Stimulated activated CD4-positive, alpha-beta T cell treated with anti-CD3 and anti-CD28 coated beads, Interleukin-2, amount 100 ng/mL, for 24 hours (primary cell): ENCODE measurements at places on chromosomes 13 and 19.

- DNase-seq = no peak
Measured at GRCh38 chr13:44812818-44813217, 176.5 kb downstream of the NUFIP1 start.

GRCh38 chr13:90545070-90545840 lies 802.2 kb upstream of the MIR17HG start:
- no peak for DNase-seq

- no peak for DNase-seq
Measured at GRCh38 chr13:110233181-110233950, 73.6 kb downstream of the COL4A1 start.

GRCh38 chr13:46648166-46648607 lies 95.2 kb downstream of the LRCH1 start:
- no peak for DNase-seq

DNA sequence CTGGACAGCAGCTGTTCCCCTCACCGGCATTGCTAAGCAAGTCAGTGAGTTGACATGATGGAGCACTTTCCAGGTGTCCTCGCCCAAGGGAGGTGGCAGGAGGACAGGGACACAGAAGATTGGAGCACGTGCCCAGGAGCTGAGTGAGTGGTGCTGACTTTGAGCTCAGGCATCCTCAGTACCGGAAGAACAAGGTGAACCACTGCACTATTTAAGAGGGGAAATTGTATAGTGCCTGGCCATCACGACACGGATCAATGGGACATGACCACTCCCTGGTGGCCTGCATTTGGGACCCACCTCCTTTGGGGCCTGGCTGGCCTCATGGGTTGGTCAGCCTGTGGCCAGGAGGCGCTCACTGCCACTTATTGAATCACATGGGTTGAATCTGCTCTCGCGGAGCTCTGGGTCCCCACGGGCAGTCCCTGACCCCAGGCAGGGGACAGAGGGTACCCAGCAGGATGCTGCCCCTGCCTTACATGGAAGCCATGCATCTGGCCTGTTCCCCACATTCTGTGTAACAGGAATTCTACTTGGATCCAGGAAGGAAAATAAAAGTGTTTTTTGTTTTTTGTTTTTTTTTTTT lies 206.9 kb upstream of the ZNF536 start:
- DNase-seq = no peak

DNA sequence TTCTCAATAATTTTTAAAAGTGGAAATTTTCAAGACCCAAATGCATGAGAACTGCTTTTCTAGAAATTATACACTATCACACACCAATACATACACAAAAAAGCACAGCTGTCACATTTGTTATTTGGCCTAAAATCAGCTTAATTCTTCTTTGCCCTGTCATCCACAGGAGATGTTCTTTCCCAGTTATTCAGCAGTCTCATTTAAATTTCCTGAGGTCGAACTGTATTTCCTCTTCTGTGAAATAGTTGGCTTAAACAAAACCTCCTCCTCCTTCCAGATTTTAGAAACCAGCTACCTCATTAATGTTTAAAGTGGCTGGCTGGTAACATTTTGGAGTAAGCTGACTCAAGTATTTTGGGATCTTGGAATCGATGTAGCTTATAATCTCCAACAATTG lies 39.1 kb downstream of the SMAD9 start:
- DNase-seq = no peak

GRCh38 chr13:112974671-112975070 lies 5.7 kb downstream of the MCF2L start:
- DNase-seq = no peak

- DNase-seq = no peak
Measured at GRCh38 chr13:40874138-40874779, 84.8 kb downstream of the SLC25A15 start.

DNA sequence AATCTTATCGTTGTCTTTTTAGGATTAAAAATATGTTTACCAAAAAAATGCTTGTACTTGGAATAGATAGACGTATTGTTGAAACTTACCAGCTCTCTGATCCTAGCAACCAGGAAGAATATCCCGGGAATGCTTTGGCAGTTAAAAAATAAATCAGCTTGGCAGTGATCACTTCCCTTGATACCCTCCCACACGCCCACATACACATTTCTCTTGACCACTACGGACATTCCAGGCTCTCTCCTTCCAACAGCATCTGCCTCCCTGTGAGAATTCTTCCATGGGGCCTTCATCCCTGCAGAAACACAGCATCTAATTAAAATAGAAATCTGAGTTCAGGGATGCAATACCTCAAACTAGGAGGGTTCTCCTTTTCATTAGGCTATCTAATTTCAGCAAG lies 57.9 kb downstream of the THSD1 start:
- no peak for DNase-seq

- DNase-seq = no peak
Measured at GRCh38 chr13:35219021-35219420, 257.5 kb downstream of the MAB21L1 start.

GRCh38 chr19:23772675-23773063 lies 14.0 kb upstream of the ZNF681 start:
- no peak for DNase-seq

GRCh38 chr13:113584870-113585671 lies 518 bp downstream of the TFDP1 start:
- DNase-seq = peak; percentile 23

DNA sequence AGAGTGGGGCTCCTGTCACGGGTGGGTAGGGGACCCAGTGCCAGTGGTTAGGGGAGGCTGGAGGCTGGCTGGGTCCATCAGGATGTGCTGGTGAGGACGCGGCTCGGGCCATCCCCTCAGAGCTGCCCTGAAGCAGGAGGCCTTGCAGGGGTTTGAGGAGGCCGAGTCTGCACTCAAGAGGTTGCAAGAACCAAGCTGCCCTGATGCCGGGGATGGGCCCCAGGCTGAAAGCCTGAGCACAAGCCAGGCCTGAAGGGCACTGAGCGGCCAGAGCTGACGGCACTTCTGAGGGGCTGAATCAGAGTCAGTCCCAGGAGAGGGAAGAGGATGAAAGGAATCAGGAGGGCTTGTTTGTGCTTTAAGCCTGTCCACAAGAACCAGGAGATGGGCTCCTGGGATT lies 92.9 kb downstream of the RGCC start:
- DNase-seq = no peak

- DNase-seq = peak; percentile 18
Measured at GRCh38 chr19:40530091-40530901, 46.4 kb upstream of the SHKBP1 start.

DNA sequence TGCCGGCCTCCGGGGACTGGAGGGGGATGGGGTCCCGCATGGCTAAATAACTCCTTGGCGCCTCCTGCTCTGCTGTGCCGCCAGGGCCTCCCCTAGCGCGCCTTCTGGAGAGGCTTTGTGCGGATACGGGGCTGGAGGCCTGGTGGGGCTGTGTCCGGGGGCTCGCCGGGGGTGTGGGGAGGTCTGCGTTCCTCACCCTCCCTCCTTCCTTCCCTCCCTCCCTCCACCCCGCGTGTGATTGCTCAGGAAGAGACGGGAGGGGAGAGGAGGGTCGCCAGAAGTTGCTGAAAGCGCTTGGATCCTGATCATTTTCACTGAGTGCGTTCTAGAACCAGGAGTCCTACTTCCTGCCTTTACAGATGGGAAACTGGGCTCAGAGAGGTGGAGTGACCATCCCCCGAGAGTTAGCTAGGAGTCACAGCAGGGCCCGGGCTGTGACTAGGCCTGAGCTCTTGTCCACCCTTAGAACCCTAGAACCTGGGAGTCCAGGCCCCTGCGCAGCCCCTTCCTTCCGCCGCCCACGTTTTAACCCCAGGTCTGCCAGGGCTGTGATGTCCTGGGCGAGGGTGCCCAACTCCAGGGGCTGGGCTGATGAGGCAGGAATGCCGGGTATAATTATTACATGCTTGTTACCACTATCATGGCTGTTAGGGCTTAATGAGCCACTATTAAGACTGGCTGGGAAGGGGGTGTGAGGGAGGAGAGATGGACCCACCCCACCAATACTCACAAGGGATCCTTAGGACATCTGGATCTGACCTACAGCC lies 782 bp upstream of the JUND start:
- DNase-seq = peak; percentile 50

GRCh38 chr13:48142436-48142835 lies 47.5 kb upstream of the MED4 start:
- DNase-seq = no peak

DNA sequence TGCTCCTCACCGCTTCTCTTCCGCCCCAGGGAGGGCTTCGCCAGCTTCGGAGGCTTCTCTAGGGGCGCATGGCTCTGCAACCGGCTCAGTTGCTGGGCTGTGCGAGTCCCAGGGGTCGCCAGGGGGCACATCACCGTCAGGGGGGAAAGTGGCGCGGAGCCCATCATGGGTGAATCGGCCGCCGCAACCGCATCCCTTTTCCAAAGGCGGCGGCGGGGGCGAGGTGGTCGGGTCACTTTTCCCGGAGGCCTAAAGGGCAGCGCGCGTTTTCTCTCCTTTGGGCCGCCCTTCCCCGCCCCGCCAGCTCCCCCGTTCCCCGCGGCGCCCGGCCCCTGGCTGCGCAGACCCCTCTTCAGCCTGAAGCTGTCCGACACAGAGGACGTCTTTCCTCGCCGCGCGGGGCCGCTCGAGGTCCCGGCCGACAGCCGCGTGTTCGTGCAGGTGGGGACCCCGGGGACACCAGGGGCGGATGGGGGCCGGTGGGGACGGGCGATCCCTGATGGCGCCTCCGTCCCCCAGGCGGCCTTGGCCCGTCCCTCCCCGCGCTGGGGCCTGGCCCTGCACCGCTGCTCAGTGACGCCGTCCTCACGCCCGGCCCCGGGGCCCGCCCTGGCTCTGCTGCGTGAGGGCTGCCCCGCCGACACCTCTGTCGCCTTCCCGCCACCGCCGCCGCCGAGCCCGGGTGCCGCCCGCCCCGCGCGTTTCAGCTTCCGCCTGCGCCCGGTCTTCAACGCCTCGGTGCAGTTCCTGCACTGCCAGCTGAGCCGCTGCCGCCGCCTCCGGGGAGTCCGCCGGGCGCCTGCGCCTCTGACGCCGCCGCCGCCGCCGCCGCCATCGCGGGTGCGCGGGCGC lies 1.7 kb downstream of the TGFBR3L start:
- DNase-seq = peak; percentile 60

DNA sequence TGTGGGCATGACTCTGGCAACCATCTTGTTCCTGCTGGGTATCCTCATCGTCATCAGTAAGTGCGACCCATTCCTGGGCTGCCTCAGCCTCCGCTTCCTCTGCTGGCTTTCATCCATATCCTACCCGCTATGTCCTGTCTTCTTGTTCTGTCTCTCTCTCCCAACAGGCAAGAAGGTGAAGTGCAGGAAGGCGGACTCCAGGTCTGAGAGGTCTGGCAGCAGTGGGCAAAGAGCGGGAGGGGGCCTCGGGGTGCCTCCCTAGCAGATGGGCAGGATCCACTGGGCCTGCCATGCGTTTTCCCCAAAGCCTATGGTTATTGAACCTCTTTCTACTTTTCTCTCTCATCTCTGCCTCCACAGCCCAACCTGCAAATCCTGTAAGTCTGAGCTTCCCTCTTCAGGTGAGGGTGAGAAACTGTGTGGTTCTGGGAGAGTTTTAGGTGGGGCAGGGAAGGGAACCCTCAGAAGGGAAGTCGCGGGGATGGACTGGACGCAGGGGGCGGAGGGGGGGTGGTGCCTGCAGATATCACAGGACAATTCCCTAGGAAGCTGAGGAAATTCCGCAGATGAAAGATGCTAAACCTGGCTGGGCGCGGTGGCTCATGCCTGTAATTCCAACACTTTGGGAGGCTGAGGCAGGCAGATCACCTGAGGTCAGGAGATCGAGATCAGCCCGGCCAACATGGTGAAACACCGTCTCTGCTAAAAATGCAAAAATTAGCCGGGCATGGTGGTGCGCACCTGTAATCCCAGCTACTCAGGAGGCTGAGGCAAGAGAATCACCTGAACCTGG lies 3.1 kb upstream of the FXYD5 start:
- DNase-seq = no peak

GRCh38 chr13:60716313-60716712 lies 319.3 kb downstream of the TDRD3 start:
- no peak for DNase-seq

GRCh38 chr13:75935805-75936204 lies 299.7 kb downstream of the LMO7 start:
- no peak for DNase-seq
